Astrocyte of the spinal cord (primary cell): ENCODE measurements at places on chromosomes 7 and 10.

DNA sequence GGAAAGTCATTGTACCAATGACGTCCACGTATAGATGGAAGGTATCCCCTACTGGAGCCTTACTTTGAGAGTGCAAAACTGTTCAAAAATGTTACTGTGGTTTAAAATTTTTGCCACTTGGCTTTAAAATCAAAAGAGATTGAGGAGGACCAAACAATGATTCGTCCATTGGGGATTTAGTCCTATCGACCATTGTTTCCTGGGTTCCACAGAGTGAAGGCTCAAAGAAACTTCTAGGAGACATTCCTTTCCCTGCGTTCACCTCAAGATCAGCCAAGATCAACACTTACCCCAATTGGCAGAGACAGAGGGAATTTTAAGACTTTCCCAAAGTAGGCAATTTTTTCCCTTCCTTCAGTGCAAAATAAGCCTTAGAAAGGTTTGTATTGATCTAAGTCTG is 152.3 kb downstream of the NEBL start:
- no peak for DNase-seq

DNA sequence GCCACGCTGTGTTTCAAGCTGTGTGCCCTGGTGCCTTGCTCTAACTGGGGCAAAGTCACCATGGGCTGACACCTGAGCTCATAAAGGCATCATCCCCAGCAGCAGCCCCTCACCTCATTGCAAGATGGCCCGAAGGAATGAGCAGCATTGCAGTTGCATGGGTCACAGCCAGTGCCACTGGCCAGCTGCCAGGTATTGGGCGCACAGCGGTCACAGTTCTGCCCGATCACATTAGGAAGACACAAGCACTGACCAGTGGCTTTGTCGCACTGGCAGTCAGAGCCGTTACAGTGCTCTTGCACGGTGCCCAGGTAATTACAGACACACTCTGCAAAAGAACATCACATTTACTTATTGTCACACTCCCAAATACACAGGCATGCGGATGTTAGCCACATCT is 51.1 kb downstream of the LAMB1 start:
- no peak for DNase-seq

DNA sequence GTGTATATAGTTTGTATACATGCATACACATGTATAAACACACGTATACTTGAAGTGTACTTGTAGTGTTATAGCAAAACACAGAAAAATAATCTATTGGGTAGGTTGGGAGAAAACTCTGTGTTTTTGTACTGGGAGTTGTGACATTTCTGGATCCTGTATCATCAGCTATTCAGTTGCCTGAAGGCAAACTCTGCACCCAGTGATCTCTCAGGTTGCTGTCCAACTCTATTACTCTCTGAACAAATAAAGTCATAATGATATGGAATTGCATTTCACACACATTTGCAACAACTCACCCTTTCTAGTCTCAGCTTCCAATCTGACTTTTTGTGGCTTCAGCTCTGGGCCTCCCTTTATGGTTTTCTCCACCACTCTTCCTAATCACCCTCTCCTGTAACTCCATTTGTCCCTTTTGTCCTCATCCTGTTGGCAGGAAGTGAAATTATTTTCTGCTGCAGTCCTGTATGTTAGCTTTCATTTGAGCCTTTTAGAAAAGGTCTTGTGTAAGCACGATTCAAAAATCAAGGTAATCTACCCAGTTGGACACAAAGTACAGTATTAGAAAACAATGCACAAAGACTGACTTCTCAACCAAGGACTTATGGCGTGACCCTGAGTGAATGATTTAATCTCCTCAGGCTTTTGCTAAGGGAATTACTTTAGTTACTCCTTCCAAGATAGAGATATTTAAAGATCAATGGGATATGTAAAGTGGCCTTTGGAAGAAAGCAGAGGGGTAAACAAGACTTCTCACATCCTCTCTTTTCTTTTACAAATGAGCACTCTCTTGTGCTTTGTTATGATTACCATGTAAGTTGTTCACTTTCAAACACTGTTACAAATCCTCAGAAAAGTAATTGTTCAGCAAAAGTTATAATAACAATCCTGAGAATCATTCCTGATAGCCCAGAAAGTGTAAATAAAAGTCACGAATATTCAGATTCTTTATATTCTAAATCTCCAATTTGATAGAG is 249.1 kb downstream of the KCND2 start:
- no peak for DNase-seq

- DNase-seq = no peak
These were observed 573.0 kb upstream of the AUTS2 start for GRCh38 chr7:69025249-69025648.
